ENCODE measurements at places on chromosomes 7 and 10.

GRCh38 chr10:43195557-43195956 lies 57.3 kb downstream of the CSGALNACT2 start:
- no peak for DNase-seq

- no peak for DNase-seq
These were observed 673.9 kb upstream of the GALNT17 start for GRCh38 chr7:70457883-70458680.

DNA sequence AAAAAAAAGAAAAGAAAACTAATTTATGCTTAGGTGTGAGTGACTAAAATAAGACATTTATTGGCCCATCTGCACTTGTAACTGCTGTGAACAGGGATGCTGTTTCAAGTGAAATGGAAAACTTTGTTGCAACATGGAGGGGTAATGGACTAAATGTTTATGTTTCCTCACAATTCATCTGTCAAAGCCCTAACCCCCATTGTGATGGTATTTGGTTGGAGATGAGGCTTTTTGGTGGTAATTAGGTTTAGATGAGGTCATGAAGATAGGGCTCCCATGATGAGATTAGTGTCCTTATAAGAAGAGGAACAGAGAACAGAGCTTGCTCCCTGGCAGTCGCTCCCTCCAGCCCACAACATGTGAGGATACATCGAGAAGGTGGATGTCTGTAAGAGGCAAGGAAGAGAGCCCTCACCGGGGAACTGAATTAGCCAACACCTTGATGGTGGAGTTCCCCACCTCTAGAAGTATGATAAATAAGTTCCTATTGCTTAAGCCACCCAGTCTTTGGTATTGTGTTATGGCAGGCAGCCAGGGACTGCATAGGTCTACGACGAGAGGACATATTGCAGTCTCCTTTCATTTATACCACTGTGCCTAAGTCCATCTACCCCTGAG lies 28.6 kb upstream of the VCL start:
- no peak for DNase-seq

GRCh38 chr7:142615508-142615907 lies 133.8 kb upstream of the PRSS1 start:
- no peak for DNase-seq

GRCh38 chr7:105985672-105986215 lies 22.7 kb downstream of the CDHR3 start:
- no peak for DNase-seq

- no peak for DNase-seq
These were observed at the start of gene ITIH5 for GRCh38 chr10:7666253-7667023. Gene ITIH5, minus strand, starts transcription at chr10:7666966. Its CDS starts 74 bp downstream, at chr10:7666892.

DNA sequence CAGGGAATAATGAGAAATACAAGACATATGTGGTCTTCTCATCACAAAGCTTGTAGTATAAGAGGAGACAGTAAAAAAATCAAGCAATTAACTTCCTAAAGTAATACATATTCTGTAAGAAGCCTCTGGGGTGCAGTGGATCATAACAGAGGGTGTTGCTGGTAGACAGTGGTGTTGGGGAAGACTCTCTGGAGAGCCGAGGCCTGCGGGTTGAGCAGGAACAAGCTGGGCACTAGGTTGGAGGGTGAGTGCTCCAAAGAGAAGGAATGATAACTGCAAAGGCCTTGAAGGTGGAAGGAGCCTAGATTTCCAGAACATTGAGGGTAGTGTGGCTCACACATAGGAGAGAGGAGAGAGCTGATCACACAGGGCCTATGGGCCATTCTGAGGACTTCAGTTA lies 1.5 kb downstream of the GIMAP4 start:
- DNase-seq, result no peak

GRCh38 chr10:85558533-85558932 lies 808.1 kb downstream of the GRID1 start:
- DNase-seq, result no peak

GRCh38 chr10:32959006-32959920 lies 1.2 kb upstream of the ITGB1 start:
- DNase-seq, result no peak

GRCh38 chr7:73605601-73606220 lies 18.6 kb downstream of the MLXIPL start:
- DNase-seq, result no peak

DNA sequence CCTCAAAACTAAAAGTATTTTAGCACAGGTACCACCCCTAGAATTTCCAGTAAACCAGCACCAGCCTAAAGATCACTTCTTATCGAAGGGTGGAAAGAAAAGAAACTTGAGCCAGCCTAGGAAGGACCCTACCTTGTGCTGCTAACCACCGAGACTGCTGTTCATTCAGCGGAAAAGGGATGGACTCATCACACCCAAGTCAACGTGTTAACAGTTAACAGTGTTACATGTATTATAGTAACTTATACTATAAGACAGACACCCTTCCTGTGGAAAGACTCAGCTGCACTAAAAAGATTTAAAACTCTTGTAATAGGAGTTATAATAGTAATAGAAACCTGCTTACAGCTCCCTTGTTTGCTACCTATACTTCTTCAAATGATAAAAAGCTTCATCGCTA lies 39.8 kb downstream of the MINDY4 start:
- no peak for DNase-seq

- no peak for DNase-seq
These were observed 28.9 kb upstream of the NPY start for GRCh38 chr7:24255139-24255538.

DNA sequence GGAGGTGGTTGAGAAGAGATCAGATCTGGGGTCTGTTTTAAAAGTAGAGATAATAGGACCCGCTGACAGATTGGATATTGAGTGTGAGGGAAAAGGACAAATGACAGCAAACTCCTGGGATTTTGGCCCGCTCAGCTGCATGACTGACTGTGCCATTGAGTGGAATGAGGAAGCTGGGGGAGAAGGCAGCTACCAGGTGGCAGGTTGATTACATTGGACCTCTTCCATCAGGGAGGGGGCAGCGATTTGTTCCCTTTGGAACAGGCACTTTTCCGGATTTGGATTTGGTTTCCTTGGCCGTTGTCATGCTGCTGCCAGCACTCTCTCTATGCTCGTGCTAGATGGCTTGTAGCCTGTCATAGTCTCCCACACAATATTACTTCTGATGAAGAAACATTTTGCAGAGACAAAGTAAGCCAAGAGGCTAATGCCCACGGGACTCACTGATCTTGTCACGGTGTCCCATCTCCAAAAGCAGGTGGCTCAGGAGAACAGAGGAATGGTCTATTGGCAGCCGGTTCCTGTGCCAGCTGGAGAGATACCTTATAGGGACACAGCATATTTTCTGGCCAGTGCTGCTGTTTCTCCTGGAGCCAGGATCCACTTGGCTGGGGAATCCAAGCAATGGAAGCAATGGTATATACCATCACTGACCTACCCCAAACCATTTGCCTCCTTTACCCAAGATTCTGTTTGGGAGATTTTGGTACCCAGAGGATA lies 69.1 kb upstream of the WAC start:
- peak; percentile 18 for DNase-seq

DNA sequence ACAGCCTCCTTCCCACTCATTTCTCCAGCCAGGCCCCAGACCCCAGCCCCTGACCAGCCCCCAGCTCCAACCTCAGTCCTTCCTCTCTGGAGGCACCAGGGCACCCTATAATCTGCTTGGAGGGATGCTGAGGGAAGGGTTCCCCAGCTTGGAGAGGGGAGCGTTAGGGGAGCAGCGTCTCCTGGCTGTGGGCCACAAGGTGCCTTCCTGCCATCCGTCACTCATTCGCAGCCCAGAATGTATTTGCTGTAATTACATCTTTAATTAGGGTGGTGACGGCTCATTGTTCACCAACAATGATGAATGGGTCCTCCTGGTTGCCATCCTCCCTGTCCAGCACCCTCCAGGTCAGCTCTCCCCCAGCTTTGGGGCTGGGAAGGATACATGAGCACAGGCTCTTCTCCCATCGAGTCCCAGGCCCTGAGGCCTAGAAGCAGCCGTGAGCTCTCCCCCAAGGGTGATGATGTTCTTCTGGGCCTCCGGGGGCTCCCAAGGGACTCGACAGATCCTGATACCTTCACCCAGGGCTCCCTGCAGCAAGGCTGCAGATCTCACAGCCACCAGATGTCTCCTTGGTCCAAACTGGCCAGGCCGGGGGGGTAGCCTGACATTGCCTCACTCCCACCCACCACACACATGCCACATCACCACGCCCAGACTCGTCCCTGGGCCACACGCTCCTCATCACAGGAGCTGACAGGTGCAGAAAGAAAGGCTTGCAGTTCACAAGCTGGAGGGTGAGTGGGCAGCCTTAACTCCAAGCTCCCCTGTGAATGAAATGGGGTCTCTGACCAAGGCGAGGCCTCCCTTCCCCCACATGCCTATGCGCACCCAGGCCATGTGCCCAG lies 26.8 kb downstream of the POLL start:
- no peak for DNase-seq

GRCh38 chr10:43315535-43316207 lies 48.8 kb upstream of the RASGEF1A start:
- DNase-seq, result no peak

DNA sequence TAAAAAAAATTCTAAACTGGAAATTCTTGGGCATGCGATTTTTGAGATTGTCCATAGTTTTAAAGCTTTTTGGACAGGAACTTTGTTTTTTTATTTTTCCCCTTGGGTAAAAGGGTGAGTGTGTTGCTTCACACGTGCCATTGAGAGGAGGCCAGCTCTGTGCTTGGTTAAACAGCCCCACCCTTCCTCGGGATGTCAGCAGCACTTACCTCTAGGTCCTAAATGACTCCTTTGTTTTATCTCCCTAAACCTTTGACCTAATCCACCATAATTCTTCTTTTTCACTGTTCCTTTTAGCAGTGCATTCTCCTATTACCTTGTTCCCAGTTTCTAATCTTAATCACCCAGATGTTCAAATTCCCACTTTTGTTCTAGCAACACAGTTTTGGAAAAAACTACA lies 83.5 kb downstream of the SEMA3D start:
- no peak for DNase-seq

GRCh38 chr7:135265637-135266036 lies 32.0 kb downstream of the STRA8 start:
- DNase-seq, result no peak

DNA sequence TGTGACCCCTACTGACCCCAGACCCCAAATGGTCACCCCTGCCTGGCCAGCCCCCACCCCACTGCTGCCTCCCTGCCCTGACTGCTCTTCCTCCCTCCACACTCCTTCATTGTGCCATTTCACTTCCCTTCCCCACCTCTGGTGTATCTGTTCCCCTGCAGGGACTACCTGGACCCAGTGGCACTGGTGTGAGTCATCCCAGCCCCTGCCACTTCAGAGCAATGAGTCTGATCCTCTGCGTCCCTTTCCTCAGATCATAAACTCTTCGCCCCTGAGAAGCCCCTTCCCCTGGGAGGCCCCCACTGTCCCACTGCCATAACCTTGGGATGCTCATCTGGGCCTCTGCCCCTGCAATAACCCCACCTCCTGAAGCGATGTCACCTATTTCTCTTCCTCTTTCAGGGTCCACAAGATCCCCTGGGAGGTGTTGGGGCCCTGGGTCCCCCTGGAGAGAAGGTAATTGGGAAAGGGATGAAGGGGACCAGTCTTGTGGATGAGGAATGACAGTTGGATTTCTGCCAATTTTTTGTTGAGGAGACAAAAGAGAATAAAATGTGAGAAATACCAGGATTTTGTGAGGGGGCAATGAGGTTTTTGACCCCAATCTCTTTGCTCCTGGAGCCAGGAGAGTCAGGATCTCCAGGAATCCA lies 19.1 kb upstream of the VOPP1 start:
- DNase-seq, result no peak

GRCh38 chr7:107043921-107044346 lies 571 bp upstream of the PRKAR2B start:
- DNase-seq, result no peak

DNA sequence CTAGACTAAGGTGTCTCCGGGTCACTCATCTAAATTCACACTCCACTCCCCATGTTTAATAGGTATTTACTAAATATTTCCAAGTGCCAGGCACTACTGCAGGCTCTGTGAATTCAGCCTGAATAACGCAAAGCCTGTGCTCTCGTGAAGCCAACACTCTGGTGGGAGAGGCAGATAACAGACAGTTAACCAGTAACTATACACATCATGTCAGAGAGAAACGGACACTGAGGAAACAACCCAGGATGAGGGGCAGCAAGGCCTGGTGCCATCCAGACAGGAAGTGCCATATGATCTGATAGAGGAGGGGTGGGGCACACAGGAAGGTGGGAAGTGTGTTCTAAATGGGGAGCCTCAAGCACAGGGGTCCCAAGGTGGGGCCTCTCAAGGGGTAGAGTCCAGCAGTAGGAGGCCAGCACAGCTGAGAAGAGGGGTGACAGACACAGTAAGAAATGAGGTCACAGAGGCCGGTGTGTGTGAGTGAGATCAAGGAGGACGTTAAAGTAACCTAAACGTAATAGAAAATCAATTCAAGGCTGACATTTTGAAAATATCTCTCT lies 85.3 kb downstream of the LARP4B start:
- DNase-seq, result no peak

DNA sequence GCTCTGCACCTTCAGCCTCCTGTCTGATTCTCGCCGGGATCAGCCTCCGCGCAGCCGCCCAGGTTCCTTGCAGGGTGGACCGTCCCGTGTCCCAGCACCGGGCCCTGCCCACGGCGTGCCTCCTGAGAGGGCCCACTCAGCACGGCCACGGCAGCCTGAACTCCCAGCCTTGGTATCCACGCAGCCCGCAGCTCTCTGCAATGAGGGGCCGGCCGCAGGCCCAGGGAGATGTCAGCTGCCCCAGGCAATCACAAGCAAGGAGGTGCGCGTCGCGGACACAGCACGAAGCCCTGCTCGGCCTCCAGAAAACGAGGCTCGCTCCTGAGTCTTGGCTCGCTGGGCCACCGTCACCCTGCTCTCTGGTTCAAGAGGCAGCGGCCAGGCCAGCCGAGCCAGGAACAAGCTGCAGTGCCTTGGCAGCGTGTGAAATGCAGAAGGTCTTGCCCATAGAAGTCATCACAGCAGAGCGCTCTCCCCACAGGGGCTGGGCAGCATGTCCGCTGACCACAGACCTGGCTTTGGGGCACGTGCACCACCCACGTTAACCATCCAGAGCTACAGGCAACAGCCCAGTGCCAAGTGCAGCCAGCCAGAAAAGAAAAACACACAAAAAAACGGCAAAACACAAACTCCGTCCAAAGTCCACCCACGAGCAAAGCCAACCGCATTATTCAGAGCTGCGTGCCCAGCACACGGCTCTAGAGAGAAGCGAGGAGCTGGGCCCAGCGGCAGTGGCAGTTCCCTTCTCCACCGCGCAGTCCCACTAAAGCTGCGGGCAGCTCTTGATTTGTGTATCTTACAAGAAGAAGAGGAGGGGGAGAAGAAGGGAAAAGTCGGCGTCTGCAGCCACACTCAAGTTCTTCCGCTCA lies 13.9 kb downstream of the GPER1 start:
- no peak for DNase-seq

GRCh38 chr10:119233821-119234220 lies 26.4 kb downstream of the GRK5 start:
- no peak for DNase-seq

DNA sequence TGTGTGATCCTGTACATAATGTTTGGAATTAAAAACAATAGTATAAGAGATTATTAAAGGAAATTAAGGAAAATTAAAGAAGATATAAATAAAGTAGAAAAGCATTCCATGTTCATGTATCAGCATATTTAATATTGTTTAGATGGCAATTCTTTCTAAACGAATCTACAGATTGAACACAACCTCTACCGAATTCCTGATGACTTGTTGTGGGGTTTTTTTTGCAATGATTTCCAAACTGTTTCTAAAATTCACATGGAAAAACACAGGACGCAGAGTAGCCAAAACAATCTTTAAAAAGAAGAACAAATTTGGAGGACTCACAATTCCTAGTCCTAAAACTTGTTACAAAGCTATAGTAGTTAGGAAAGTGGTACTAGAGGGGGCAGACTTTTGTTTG lies 573.4 kb upstream of the IGFBP3 start:
- DNase-seq, result no peak

GRCh38 chr10:5321273-5321672 lies 43.5 kb upstream of the UCN3 start:
- DNase-seq, result no peak
